ENCODE measurements at places on chromosomes 3 and 15.

GRCh38 chr3:36840453-36840921 is 76.1 kb upstream of the DCLK3 start:
- no peak for DNase-seq

DNA sequence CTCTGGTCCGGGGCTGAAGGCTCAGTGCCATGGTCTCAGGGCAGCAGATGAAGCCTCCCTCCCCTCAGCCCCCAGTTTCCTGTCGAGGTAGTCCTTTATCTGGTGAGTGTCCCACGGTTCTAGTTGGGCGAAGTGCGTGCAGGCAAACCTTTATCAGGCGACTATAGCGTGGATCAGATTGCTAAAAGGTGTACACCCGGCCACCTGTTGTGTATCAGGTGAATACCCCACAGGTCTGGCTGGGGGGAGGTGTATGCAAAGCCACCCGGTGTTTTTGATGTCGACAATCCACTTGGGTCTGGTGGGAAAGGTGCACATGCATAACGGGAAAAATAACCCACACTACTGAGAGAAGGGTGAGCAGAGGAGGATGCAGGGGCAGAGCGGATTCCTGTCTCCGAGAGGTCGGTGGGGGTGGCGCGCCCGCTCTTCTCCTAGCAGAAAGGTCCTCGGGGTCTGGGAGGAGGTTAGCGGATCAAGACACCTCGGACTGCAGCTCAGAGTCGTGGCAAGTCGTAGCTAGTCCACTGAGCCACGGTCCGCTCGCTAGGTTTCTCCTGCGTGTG is 507 bp downstream of the SLC12A6 start:
- DNase-seq: peak; percentile 19

- no peak for DNase-seq
These were observed 170.4 kb upstream of the LPP start for GRCh38 chr3:187983484-187984124.

DNA sequence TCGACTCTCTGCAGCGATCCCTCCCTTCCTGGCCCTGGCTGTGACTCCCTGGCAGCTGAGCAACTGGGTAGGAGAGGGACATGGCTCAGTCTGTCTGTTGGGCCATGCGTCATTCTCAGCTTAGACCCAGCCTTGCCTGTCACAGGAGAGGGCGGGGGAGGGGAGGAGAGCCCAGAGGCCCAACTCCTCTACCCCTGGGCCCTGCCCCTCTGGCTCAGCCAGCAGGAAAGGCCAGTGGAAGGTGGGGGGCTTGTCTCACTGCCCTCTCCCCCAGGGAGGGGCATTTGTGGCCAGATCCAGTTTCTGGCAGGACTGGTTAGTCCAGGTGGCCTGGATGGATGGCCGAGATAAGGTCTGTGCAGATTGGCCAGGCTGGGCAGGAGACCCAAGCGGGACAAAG is 31.6 kb downstream of the DNAJB8 start:
- DNase-seq: no peak

All from stimulated activated CD4-positive, alpha-beta T cell treated with anti-CD3 and anti-CD28 coated beads, Interleukin-4, amount 100 ng/mL, for 1 hour (primary cell).